Osteoblast (primary cell): ENCODE measurements at places on chromosomes 12 and 14. TPM values are rescaled to one million over a fixed set of nuclear protein-coding genes. Genes with fewer than 3 reads are reported as not detected.

DNA sequence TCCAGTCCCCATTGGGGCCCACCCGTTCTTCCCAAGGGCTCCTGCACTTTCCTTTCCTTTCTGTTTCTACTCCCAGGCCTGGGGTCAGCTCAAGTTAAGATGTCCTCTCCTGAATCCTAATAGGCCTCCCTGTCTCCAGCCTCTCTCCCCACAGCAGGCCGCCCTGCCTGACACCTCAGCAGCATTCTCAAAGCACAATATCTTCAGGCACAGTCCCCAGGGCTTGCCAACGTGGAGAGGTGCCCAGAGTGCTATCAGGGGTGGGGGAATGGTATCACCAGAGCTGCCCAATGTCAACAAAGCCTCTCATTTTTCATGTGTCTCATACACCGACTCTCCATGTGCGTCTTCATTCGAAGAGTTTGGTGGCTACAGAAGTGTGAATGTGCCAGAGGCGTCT lies 123.0 kb downstream of the FOXN3 start:
- DNase-seq: no peak

GRCh38 chr14:52299692-52300278 lies 14.3 kb upstream of the PTGER2 start:
- peak; percentile 77 for DNase-seq

DNA sequence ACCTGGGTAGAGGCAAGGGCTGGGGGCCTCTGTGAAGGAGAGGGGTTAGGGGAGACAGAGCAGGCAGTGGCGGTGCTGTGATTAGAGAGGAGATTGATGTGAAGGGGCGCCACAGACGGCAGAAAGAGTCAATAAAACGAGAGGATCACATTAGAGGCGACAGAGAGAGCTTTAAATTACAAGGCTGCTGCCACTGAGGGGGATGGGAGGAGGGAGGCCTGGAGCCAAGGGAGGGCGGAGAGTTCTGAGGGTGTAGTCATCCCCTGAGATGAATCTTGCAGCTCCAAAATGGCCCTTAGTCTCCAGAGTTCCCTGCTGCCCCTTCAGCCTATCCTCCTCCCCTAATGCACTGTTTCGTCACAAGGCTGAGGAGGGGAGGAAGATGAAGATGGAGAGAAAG lies 12.8 kb downstream of the ZFHX2 start:
- DNase-seq: peak; percentile 91

The KDM2B gene
- total RNA-seq: 29.8 and 32.6 TPM in 2 replicates

The NPAS3 gene
- total RNA-seq: 0.59 and 0.72 TPM in 2 replicates
